ENCODE measurements at places on chromosomes 3 and 15. TPM values are rescaled to one million over a fixed set of nuclear protein-coding genes. Genes with fewer than 3 reads are reported as not detected.

TBCCD1 gene
- total RNA-seq, result 38.7 TPM

GOLGA6L2 gene
- not detected for total RNA-seq

COLQ gene
- total RNA-seq, result 8.9 TPM

AHSG gene
- total RNA-seq, result not detected

FBXL22 gene
- total RNA-seq, result not detected

All from Karpas-422 (cell line).